ENCODE measurements at places on chromosomes 3 and 15.

DNA sequence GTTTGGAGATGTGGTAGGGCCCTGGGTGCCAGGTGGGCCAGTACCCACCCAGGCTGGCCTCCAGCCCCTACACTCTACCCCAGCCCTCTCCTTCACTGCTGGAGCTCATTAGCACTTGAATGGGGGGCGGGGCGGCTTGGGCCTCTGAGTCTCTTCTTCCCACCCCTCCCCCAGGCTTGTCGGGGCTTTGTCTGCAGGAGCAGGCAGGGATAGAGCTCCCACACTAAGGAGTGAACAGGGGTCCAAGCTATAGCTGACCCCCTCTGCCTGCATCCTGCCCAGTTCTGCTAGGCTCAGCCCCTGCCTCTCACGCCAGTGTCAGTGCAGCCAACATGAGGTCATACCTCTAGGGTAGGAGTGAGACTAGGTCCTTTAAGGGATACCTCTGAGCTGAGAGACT, 5.2 kb downstream of the GNAI2 start:
- DNase-seq: no peak

GRCh38 chr15:80743189-80743833, 35.9 kb upstream of the CEMIP start:
- no peak for DNase-seq

- no peak for DNase-seq
Measured at GRCh38 chr3:177615015-177615414, 417.7 kb upstream of the TBL1XR1 start.

DNA sequence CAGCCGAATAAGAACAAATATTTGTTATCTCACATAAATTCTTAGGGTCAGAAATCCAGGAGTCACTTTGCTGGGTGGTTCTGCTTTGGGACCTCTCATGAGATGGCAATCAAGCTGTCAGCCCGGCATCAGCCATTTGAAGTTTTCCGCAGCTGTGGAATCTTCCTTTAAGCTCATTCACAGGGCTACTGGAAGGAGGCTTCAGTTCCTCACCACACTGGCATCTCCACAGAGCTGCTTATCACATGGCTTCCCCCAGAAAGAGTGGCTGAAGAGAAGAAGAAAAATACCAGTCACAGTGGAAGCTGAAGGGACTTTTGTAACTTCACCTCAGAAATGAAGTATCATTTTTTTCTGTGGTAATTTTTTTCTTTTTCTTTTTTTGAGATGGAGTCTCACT, 267.7 kb downstream of the CHL1 start:
- no peak for DNase-seq

GRCh38 chr3:77040216-77040615, 317 bp downstream of the ROBO2 start:
- no peak for DNase-seq

DNA sequence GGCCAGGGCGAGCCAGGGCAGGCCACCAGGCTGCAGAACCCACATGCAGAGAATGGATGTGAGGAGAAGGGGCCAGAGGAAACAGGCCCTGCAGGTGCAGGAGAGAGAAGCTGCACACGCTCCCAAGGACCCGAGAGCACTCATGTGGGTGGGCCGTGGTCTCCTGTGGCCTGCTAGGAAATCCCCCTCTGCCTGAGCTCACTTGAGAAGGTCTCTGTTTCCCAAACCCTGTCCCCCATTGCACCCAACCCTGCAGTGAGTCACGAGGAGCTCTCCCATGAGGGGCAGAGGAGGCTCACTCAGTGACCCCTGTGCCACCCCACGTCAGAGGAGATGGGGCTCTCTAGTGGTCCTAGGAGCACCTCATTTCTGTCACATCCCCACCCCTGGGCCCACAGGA, 111.1 kb downstream of the KLF13 start:
- DNase-seq: no peak

GRCh38 chr3:127732879-127733350, 60.2 kb downstream of the ABTB1 start:
- no peak for DNase-seq

DNA sequence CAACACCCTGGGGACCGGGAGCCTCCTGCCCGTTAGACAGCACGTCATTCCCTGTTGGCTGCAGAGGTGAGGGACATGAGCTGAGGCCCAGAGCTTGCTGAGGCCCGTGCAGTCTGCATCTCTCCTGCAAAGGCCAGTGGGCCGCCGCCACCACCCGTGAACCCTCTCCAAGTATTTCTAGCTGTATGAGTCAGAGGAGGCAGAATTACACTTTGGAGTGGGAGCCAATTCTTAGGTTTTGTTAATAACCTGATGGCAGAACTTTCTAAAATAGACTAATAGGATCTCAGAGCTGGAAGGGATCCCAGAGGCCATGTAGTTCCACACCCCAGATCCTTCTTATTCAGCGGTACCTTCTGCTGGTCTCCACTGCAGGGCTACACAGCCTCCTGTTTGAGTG, 335.2 kb upstream of the CTDSPL start:
- DNase-seq: no peak

DNA sequence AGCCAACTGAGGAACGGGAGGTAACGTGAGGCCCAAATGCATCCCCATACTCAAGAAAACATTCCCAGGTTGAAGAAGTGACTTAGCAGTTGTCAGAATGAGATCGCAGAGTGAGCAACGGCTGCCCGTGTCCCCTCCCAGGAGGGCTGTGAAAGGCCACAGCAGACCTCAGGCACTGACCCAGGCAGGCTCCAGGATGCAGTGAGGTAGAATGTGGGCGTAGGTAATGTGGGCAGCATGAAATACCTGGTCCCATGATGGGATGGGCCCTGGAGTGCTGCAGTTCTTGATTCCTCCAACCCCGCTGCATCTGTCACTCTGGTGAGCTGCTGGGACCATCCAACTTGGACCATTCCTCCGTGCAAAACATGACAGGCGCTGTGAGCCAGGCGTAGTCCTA, 74.8 kb downstream of the NSMCE3 start:
- no peak for DNase-seq

- no peak for DNase-seq
Measured at GRCh38 chr15:26928051-26928450, 42.9 kb upstream of the GABRG3 start.

- no peak for DNase-seq
Measured at GRCh38 chr15:37108381-37109167, 8.2 kb upstream of the MEIS2 start.

GRCh38 chr15:76199106-76200082, 111.9 kb downstream of the ETFA start:
- no peak for DNase-seq

DNA sequence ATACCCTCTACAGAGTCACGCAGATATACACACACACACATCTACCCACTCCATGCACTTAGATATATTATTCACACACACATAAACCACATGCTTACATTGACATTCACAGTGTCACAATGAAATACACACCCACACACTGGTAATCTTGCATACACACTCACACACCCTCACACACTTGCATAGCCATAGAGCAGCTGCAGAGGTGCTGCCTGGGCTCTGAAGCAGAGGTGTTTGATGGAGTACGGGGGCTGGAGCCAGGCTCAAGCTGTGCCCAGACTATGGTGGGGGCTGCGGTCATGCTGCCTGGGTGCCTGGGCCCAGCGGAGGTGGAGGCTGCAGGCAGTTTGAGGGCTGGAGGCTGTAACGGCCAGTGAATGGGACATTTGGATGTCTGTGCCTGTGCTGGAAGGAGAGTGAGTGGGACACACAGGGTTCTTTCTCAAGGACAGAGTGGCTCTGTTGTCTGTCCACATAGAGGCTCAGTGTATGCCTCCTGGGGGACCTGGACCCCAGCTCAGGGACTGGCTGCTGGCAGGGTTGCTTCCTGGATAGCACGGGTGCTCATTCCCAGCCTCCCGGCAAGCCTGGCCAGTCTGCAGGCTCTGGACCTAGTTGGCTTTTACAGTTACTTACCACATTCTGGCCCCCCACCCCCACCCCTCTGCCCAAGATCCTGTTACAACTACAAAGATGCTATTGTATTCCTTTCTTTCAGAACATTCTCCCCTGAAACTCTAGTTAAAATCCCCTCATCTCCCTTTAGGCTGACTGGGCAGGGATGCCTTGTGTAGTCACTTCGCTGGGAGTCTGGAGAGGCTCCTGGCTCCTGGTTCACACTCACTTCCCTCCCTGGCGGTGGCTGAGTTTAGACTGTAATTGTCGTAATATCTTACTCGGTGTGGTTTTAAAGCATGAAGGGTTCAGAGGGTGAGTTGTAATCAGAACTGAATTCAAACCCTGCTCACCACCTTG, 12.5 kb downstream of the GASK1A start:
- no peak for DNase-seq

- no peak for DNase-seq
Measured at GRCh38 chr15:49855917-49856637, 235.2 kb downstream of the DTWD1 start.

- no peak for DNase-seq
Measured at GRCh38 chr3:176581589-176581988, 615.7 kb downstream of the TBL1XR1 start.

GRCh38 chr3:195863121-195864061, 45.0 kb downstream of the TNK2 start:
- DNase-seq: peak; percentile 72

- DNase-seq: no peak
Measured at GRCh38 chr3:59422312-59422711, 372.5 kb upstream of the CFAP20DC start.

GRCh38 chr3:189739378-189739777, 108.2 kb downstream of the TP63 start:
- DNase-seq: no peak

GRCh38 chr15:33808720-33809457, 159.4 kb upstream of the CHRM5 start:
- no peak for DNase-seq

- DNase-seq: no peak
Measured at GRCh38 chr15:80920271-80920699, 69.3 kb downstream of the MESD start.

DNA sequence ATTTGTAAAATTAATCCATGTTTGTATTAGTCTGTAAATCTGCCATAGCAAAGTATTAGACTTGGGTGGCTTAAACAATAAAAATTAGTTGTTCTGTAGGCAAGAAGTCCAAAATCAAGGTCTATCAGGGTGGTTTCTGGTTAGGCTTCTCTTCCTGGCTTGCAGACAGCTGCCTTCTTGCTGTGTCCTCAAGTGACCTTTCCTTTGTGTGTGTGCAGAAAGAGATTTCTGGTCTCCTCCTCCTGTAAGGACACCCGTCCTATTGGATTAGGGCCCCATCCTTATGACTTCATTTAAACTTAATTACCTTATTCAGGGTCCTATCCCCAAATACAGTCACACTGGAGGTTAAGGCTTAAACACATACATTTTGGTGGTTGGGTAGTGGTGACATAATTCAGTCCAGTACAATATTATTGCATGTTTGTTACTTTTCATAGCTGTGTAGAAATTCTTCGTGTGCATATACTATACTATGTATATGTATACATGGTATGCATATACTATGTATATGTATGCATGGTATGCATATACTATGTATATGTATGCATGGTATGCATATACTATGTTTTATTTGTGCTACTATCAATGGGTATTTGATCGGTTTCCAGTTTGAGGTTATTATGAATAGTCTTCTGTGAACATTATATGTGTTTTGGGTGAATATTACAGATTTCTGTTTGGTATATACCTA, 57.9 kb upstream of the RNU6-1 start:
- no peak for DNase-seq

DNA sequence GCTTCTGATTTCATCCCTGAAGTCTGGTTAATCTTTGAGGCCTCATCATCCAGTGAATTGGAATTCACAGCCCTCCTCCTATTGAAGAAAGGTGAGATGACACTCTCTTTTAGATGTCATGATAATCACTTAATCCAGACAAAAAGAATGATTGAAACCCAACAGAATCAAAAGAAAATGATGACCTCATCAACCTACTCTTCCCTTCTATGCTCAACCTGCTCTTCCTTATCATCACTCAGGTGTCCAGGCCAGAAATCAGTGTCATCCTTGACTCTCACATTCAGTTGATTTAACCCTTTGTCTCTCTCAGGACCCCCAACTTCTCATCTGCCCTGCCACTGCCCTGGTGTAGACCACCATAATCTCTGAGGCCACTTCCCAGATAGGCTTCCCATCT, 11.8 kb downstream of the PLA2G4E start:
- no peak for DNase-seq

DNA sequence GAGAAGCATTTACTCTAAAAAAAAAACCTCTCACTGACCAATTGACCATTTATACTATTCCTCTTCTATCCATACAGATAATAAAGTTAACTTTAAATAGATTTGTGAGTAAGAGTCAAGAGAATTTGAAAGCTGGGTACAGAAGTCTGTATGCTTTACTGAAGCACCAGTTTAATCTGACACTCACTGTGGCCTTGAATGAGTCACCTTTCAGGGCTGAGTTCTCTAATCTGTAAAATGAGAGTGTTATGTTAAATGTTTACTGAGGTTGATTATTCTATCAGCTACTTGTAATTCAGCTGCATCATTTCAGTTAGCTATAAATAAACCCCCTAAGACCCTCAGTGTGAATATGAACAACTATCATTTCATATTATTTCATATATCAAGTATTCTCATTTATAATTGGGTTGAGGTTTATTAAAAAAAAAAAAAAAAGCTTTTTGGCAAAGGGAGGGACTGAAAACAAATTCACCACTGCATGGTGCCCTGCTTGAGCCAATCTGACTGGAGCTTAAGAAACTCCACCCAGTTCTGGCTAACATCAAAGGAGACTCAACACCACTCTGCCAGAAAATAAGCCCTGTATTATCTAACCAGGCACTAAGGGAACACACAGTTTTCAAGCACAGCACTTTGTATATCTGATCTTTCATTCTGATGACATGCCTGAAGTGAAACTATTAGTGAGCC, 2.8 kb downstream of the MAP4 start:
- DNase-seq: no peak

- no peak for DNase-seq
Measured at GRCh38 chr3:136960838-136961836, 3.4 kb downstream of the IL20RB start.
